ENCODE measurements at places on chromosomes 6 and 20. TPM values are rescaled to one million over a fixed set of nuclear protein-coding genes. Genes with fewer than 3 reads are reported as not detected.

TGM6 gene
- total RNA-seq = not detected

ATP9A gene
- total RNA-seq = 1.2 TPM

MYB gene
- total RNA-seq = 29.1 TPM

VGLL2 gene
- not detected for total RNA-seq

SLC13A3 gene
- total RNA-seq = not detected

CDSN gene
- total RNA-seq = not detected

LGSN gene
- total RNA-seq = not detected

DDO gene
- not detected for total RNA-seq

MYBL2 gene
- 92.0 TPM for total RNA-seq

CST11 gene
- not detected for total RNA-seq

All from activated CD8-positive, alpha-beta memory T cell treated with anti-CD3 and anti-CD28 coated beads for 36 hours (primary cell).